ENCODE measurements at places on chromosomes 2 and 18. TPM values are rescaled to one million over a fixed set of nuclear protein-coding genes. Genes with fewer than 3 reads are reported as not detected.

SERPINB10 gene
- not detected for total RNA-seq

LRRTM4 gene
- 17.3 TPM for total RNA-seq

UPP2 gene
- not detected for total RNA-seq

IL36G gene
- 0.59 TPM for total RNA-seq

BBS5 gene
- 6.2 TPM for total RNA-seq

TDRD15 gene
- not detected for total RNA-seq

VWC2L gene
- total RNA-seq: not detected

FBXO41 gene
- total RNA-seq: 1.5 TPM

ALK gene
- total RNA-seq: not detected

FEV gene
- total RNA-seq: not detected

VSNL1 gene
- 54.5 TPM for total RNA-seq

C2orf78 gene
- total RNA-seq: 0.06 TPM

SNORC gene
- 2.6 TPM for total RNA-seq

KCTD18 gene
- total RNA-seq: 9.5 TPM

EVX2 gene
- not detected for total RNA-seq

Measured in neural progenitor cell (in vitro differentiated cells).